Islet precursor cell (in vitro differentiated cells): ENCODE measurements at places on chromosomes 1 and 21.

GRCh38 chr1:153545067-153546055 lies at the start of gene S100A4:
TSS of gene S100A4 (minus strand) at chr1:153545806. CDS start at chr1:153544794, 1,012 bp downstream.
- DNase-seq: peak; percentile 99

GRCh38 chr1:201324821-201325677 lies 41.7 kb downstream of the PKP1 start:
- no peak for DNase-seq

DNA sequence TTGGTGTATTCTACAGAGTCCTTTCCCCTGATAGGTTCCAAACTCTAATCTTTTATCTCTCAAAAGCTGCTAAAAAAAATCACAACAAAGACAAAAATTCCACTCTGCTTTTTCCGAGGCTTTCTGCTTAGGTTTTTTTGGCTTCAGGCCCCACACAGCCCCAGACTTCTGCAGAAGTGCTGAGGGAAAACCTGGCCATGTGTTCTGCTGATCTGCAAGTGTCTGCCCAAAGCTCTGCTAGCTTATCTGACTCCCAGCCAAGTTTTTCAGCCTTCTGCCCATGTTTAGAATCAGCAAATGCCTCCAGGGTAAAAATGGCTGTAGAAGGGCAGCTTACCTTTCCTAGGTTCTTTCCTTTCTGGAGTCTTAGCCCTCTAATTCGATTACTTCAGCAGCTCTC lies 28.4 kb downstream of the DISP3 start:
- DNase-seq: no peak

GRCh38 chr1:185719021-185719420 lies 15.2 kb upstream of the HMCN1 start:
- DNase-seq: peak; percentile 80

DNA sequence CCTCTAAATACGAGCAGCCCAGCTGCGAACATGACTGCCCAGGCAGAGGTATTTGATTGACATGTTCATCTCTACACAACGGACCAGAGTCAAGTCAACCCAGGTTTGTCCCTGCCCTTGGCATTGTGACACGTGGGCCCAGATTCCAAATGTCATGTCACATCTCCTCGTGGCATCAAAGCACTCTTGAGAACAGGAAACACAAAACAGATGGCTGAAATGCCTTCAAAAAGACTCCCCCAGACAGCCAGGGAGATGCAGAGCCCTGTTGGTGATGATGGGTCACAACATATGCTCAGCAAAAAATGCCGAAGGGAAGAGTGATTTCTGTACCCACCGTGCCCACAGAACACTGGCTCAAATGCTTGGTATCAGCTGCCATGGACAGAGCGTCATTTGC lies 337.8 kb upstream of the DAB1 start:
- no peak for DNase-seq

GRCh38 chr1:154176337-154176736 lies 15.6 kb downstream of the TPM3 start:
- DNase-seq: no peak
